SK-N-DZ (cell line): ENCODE measurements at places on chromosomes 12 and 14.

DNA sequence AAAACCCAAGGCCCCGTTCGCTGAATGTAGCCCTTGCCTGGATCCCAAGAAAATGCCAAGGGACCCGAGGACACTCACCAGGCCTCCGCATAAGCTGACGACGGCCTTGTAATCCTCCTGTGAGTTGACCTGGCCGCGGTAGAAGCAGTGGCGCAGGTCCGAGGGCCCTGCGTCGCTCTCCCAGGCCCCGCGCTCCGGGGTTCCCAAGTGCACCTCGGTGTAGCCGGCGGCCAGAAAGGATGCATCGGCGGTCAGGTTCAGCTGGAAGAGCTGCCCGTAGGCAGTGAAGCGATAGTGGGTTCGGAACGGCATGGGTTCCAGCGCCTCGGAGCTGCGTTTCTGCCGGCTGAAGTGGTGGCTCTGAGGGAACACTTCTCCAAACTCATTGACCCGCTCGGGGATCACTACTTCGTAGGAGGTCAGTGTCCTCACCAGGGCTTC, 1.2 kb downstream of the ADAMTS20 start:
- peak; percentile 49 for DNase-seq

DNA sequence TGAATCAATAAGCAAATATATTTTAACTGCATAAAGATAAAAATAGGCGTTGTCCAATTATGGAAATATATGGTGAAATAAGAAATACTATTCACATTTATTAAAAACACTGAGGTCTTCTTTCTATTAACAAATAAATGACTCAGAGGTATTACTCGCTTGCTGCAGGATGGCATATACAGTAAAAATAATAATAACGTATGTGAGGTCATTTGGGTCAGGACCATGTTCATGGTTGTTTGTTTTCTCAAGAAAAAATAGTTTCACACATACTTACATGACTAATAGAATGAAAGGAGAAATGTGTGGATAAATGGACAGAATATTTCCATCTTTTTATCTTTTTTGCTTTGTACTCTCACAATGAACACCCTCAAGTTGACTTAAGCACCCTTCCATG, 46.5 kb upstream of the RTL1 start:
- no peak for DNase-seq

DNA sequence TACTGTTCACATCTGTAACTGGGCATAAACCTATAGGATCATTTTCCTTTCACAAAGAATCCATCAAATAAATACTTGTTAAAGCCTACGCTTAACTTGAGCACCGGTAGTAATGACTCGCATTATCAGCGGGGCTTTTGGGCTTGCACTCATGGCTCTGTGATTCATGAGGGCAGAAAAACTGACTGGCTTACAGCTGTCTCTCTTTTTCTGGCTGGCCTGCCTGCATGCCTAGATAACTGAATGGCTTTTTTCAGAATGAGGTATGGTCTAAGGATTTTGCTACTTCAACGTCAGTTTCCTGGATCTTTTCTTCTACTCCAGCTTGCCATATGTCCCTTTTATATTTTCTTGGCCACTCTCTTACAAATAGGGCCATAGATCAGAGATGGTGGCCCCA, 531.1 kb downstream of the NRXN3 start:
- DNase-seq, result no peak

DNA sequence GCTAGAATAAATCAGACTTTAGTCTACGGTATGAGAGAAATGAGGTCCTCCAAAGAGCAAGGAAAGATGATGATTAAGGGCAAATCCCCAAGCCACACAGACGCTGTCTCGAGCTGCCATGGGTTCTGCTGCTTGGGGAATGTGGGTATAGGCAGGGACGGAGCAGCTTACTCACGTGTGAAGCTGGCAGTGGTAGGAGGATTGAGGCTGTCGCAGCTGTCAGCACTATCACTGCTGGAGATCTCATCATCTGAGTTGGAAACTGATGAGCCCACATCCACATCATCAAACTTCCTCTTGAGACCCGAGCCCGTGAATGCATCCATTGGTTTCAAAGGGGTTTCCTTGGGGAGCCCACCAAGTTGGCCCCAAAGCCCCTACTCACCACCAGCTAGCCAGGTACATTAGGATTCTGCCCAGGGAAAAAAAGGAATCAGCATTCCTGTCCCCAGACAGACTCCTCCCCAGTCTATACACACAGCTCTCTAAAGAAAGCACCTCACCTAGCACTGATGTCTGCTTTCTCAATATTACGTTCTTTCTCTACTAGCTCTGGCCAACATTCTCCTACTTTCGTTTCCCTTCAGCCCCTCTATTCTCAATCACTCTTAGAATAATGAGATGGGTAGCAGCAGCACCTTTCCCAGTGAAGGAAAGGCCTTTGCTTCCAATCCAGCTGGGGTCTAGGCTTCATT, 7.0 kb downstream of the CSRNP2 start:
- DNase-seq, result no peak

DNA sequence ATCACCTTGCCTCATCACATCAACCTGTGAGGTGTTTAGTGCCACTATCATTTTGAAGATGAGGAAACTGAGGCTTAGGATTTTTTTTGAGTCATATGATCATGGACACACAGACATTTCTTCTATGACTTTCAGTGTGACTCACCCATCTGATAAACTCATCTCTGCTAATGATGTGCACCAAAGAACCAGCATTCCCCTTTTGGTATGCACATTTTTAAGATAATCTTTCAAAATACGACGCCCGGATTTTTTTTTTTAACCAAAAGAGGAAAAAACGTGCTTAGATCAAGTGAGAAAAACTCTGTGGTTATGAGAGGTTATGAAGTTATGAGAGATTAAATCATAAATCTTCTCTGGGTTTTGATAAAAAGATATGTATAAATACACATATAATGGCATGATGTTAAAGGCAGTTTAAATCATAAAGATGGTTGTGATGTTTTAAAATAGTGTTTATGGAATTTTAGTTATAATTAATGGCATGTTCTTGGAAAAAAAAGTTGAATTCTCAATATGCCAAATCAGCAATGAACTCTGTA, 948.1 kb downstream of the TMTC2 start:
- DNase-seq, result no peak

- DNase-seq, result no peak
Observed at GRCh38 chr12:80264386-80264785, 165.0 kb downstream of the OTOGL start.

DNA sequence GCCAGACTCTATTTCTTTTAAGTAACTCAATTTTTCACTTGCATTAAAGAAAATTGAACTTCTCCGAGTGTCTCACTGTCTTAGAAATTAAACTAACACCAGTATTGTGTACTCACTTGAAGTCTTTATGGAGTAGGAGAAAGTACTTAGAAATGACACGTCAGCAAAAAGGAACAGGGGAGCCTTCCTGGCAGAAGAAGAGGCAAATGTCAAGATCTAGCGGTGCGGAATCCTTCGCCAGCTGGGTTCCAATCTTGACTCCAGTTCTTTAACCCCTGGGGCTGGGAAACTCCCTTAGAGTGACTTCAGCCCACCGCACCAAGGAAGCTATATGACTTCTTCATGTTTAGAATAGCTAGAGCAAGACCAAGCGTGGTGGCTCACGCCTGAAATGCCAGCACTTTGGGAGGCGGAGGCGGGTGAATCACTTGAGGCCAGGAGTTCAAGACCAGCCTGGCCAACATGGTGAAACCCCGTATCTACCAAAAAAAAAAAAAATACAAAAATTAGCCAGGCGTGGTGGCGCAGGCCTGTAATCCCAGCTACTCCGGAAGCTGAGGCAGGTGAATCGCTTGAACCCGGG, 34.4 kb downstream of the WBP11 start:
- DNase-seq, result no peak

GRCh38 chr12:6364044-6364374, 11.4 kb downstream of the SCNN1A start:
- no peak for DNase-seq

GRCh38 chr12:132160601-132161035, 16.4 kb downstream of the NOC4L start:
- no peak for DNase-seq

DNA sequence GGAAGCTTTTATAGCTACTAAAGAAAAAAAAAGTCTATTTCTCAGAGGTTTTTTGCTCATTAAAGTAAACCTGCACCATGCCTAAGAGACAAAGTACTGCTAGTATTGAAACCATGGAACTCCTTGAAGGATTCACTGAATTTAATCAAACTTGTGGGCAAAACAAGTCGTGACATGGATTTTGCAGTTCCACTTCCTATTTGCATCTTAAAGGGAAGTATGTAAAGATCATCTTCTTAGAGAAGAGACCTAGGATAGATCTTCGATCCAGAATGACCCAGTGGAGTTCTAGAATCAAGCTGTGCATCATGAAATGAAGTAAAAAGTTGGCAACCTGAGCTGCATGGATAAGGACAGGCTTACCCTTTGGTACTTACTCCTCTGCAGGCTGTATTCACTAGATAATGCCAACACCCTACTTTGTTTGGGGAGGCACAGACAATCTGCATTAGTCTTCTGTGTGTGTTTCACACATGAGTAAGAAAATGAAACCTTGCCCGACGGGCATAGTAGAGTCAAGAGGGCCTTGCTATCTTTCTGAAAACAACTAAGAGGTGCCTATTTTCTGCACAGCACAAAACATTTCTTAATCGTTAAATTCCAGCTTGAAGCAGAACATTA, 1.9 kb downstream of the GNG2 start:
- no peak for DNase-seq

- peak; percentile 40 for DNase-seq
Observed at GRCh38 chr12:71780237-71780822, 25.7 kb downstream of the RAB21 start.

DNA sequence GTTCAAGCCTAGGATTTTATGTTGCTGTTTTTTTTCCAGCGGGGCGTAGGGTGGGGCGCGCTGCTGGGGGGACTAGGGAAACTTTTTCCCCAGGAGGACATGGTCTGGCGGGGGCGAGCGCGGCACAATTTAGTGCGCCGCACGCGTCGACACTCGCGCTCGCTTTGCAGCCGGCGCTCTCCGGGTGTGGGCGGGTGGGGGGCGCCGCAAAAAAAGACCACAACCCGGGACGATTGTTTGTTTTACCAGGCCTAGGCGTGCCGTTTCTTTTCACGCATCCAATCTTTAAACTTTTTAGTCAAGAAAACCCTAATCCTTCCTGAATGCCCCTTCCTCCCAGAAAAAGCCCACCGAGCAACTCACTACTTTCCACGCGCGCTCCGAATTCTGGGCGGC, 865 bp upstream of the ZFP36L1 start:
- DNase-seq, result no peak

- no peak for DNase-seq
Observed at GRCh38 chr12:105587237-105587636, 256.7 kb downstream of the C12orf75 start.

DNA sequence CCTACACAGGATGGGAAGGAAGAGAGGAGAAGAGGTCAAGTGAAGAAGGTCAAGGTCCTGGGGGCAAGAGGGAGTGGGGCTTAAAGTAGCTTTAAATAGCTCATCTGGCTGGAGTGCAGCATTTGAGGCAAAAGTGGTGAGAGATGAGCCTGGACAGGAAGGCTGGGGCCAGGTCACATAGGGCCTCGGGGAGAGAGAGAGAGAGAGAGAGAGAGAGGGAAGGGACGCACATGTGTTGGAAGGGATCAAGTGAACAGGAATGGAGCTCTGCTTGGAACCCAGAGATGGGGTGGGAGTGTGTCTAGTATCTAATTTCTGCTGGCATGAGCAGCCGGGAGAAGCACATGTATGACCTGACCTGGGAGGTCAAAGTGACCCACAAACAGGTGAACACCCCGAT, 407.5 kb downstream of the MED13L start:
- DNase-seq, result no peak

DNA sequence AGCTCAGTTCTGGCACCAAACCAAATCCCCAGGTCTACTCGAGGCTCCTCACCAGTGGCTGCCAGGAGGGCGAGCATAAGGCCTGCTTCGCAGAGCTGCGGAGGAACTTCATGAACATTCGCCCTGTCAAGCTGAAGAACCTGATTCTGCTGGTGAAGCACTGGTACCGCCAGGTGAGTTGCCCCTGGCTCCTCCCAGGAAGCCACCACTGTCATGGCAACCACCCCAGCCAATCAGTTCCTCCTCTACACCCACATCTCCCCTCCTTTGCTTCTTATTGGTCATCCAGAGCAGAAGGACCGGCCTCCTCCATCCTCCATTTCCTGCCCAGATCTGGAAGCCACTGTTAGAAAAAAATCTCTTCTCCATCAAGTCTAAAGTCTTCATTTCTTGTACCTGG, 17.2 kb upstream of the OAS2 start:
- DNase-seq, result no peak

DNA sequence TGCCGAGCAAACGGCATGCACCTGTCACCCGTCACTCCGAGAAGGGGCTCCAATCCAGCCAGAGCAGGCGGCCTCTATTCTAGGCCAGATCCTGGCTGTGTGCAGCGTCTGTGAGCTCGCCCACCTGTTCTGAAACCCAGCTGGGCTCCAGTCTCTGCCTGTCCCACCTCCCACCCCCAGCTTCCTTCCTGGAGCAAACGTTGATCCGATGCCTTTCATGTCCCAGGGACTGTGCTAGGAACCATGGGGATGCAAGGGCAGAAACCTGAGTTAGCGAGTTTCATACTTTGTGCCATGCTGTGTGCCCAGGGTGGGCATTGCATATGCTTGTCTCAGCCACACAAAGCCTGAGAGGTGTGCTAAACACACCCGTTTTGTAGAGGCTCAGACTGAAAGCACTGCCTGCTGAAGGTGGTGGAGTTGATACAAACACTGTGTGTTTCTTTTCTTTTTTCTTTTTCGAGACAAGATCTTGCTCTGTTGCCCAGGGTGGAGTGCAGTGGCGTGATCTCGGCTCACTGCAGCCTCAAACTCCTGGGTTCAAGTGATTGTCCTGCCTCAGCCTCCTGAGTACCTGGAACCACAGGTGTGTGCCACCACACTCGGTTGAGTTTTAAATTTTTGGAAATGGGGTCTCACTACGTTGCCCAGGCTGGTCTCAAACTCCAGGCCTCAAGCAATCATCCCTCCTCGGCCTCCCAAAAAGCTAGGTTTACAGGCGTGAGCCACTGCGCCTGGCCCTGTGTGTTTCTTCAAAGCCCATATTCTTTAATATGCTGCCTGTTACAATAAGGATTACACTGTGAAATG, 84.1 kb upstream of the MED13L start:
- no peak for DNase-seq

- DNase-seq, result no peak
Observed at GRCh38 chr12:63915105-63915800, 70.8 kb downstream of the SRGAP1 start.

DNA sequence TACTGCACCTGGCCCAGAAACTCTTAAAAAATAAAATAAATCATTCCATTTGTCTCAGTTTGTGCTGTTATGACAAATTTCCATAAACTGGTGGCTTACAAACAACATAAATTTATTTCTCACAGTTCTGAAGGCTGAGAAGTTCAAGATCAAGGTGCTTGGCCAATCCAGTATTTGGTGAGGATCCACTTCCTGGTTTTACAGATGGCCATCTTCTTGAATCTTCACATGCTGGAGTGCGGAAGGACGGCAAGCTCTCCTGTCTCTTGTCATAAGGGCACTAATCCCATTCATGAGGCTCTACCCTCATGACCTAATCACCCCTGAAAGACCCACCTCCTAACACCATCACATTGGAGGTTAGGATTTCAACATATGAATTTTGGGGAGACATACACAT, 29.9 kb upstream of the MYBPC1 start:
- no peak for DNase-seq

GRCh38 chr14:56244138-56244789, 126.1 kb downstream of the PELI2 start:
- no peak for DNase-seq
